Vein endothelial cell (primary cell): ENCODE measurements at places on chromosomes 7 and 10. TPM values are rescaled to one million over a fixed set of nuclear protein-coding genes. Genes with fewer than 3 reads are reported as not detected.

CTAGE4 gene
- 0.29 TPM in 1 of 2 replicates, not detected in the other for total RNA-seq

GARIN1A gene
- 0.33 and 1.2 TPM in 2 replicates for total RNA-seq

ADAMTS14 gene
- not detected in 2 replicates for total RNA-seq

DGKI gene
- 1.3 and 1.8 TPM in 2 replicates for total RNA-seq

GRID2IP gene
- not detected in 2 replicates for total RNA-seq

SLIT1 gene
- under 0.01 TPM in 1 of 2 replicates, not detected in the other for total RNA-seq

ENKUR gene
- 0.19 and 0.33 TPM in 2 replicates for total RNA-seq

PON1 gene
- total RNA-seq = not detected in 2 replicates

CCDC3 gene
- total RNA-seq = under 0.01 and 0.96 TPM in 2 replicates

ATRNL1 gene
- under 0.01 and 0.10 TPM in 2 replicates for total RNA-seq

ESYT2 gene
- total RNA-seq = 66.0 and 70.0 TPM in 2 replicates

ZNF736 gene
- total RNA-seq = 6.9 and 10.4 TPM in 2 replicates

SVIL gene
- total RNA-seq = 78.1 and 82.3 TPM in 2 replicates

TAS2R39 gene
- total RNA-seq = not detected in 2 replicates

GDF10 gene
- not detected in 2 replicates for total RNA-seq

TNKS2 gene
- 43.1 and 60.7 TPM in 2 replicates for total RNA-seq

CFAP43 gene
- total RNA-seq = 0.10 TPM in 1 of 2 replicates, not detected in the other

NKX1-2 gene
- total RNA-seq = not detected in 2 replicates

PMPCB gene
- 41.1 and 49.6 TPM in 2 replicates for total RNA-seq

NPY gene
- not detected in 2 replicates for total RNA-seq

ZC3HAV1L gene
- 29.7 and 33.0 TPM in 2 replicates for total RNA-seq

ITGB8 gene
- 7.2 and 9.8 TPM in 2 replicates for total RNA-seq

CCDC172 gene
- total RNA-seq = not detected in 2 replicates

MEOX2 gene
- total RNA-seq = 18.6 and 35.8 TPM in 2 replicates

SORBS1 gene
- 1.1 and 1.6 TPM in 2 replicates for total RNA-seq

ADAM8 gene
- total RNA-seq = 0.33 and 0.57 TPM in 2 replicates

HOXA9 gene
- 10.8 and 18.2 TPM in 2 replicates for total RNA-seq

KCNIP2 gene
- total RNA-seq = 0.96 and 0.98 TPM in 2 replicates

DKK1 gene
- 81.9 and 83.0 TPM in 2 replicates for total RNA-seq

ARHGAP19 gene
- 7.8 and 15.7 TPM in 2 replicates for total RNA-seq

PGAM2 gene
- not detected in 2 replicates for total RNA-seq
